Stimulated activated CD4-positive, alpha-beta T cell treated with anti-CD3 and anti-CD28 coated beads, Interleukin-1b, Interleukin-23, amount 100 ng/mL, for 24 hours (primary cell): ENCODE measurements at places on chromosomes 5 and 9.

- no peak for DNase-seq
Observed at GRCh38 chr5:74380193-74380592, 260.3 kb downstream of the ENC1 start.

DNA sequence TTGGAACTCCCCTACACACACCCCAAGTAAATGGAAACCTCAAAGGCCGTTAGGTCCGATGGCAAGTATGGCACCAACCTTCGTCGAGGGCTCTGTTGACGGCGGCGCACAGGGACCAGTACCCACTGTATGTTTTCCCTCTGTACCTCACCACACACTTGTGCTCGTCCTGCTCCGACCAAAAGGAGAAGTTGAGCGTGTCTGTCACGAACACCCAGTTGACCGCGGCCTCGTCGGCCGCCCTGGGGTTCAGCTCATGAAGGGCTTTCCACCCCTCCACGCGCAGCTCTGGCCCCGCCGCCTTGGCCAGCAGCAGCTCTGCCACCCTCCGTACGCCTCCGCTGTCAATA is 24.0 kb downstream of the HNRNPK start:
- DNase-seq: no peak

DNA sequence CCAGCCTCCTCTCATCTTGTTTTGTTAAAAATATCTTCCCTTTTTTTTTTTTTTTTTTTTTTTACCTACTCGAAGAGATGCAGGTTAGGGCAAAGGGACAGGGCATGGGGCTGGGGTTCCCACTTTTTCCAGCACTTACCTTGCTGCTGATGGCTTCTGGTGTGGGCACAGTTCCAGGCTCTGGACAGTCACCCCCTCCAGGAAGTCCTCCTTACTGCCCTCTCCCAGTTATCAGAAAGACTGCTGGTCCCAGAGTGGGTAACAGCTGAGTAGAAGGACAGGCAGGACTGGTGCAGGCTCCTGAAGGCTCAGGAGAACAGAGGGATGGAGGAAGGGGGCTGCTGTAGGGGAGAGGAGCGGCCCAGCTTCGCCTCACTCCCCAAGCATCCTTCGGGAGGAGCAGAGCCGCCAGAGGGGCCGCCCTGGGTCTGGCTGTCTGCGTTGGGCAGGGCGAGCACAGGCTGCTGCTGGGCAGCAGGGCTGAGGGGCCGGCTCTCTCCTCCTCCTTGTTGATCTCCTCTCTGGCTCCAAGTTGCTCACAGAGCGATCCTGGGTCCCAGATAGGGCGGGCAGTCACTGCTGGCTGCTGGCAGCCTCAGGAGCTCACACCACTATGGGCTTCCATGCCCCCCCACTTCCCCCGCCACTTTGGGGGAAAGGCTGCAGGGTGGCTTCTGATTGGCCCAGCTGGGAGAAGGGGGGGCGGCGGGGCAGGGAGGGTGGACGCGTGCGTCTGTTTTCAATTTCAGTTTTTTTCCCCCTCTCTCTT is at the start of gene PDGFRB:
PDGFRB (minus strand) TSS at position 588 of the 769 bp plus-strand sequence. CDS start 18,798 bp downstream, outside the sequence.
- no peak for DNase-seq

GRCh38 chr5:140468188-140468587 is 66.6 kb downstream of the ANKHD1 start:
- DNase-seq: no peak

GRCh38 chr9:135612437-135612836 is 26.9 kb downstream of the GLT6D1 start:
- DNase-seq: no peak

DNA sequence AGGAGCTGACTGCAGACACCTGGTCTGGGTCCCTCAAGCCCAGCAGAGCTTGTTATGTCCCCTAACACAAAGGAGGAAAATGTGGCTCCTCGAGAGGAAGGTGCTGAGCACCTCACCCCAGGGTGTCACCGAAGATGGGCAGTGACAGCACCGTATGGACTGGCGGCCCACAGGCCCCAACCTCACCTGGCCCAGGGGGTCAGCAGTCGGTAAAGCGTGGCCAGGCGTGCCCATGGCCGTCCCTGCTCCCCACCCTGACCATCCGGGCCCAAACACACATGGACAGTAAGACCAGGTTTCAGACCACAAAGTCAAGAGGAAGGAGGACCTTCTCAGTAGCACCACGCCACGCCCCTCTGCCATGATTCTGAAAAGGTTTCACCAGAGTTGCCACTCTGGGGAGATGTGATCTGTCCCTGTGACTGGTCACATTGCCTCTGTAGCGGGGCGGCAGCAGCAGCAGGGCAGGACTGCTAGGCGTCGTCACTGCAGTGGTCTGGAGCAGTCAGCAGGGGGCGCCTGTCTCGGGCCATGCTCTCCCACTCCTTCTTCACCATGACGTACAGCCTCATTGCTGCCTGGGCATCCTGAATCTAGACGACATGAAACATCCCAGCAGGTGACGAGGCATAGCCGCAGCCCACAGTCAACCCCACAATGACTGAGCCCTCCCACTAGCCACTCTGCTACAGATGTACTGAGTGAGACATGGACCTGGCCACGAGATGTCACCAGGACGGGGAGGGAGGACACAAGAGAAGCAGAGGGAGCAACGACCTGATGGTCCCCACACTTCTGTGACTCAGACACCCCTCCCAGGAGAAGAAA is 11.1 kb downstream of the REXO4 start:
- peak; percentile 67 for DNase-seq

GRCh38 chr5:43573058-43573457 is 16.2 kb upstream of the PAIP1 start:
- DNase-seq: no peak

DNA sequence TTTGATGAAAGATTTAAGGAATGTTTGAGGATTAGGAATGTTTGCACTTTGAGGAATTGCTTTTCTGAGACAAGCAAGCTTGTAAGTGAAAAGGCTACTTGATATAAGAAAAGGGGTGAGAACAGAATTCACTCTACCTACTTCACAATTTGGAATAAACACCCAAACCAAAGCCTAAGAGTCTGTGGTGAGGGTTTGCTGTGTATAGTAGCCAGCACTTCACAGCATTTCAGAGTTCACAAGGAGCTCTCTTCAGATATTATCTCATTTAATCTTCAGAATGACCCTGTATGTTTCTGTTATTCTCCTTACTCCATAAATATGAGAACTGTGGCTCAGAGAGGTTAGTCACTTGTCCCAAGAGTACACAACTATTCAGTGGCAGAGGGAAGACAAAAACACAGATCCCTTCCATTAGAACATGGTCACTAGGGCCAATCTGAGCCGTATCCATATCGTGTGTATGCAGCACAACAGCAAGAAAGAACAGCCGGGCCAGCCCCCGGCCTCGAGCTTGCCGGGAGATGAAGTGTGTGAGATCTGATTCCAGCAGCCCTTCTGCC is 92.4 kb downstream of the FRMD3 start:
- DNase-seq: no peak

GRCh38 chr5:62371409-62371808 is 32.3 kb downstream of the DIMT1 start:
- no peak for DNase-seq

DNA sequence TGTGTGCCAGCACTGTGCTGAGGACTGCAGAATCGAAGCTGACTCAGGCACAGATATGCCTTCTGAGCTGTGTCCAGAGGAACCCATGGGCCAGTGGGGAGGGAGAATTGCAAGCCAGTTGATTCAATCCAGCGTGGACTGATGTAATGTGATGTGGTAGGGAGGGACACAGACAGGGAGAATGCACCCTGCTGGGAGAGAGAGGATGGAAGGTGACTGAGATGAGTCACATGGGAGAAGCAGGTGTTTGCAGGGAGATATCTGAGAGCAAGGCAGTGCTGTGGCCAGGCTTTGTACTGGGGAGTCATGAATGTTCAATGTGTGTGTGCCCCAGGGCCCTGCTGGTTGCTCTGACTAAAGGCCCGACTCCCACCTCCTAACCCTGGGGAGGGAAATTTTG is 75.7 kb downstream of the IRX1 start:
- no peak for DNase-seq

DNA sequence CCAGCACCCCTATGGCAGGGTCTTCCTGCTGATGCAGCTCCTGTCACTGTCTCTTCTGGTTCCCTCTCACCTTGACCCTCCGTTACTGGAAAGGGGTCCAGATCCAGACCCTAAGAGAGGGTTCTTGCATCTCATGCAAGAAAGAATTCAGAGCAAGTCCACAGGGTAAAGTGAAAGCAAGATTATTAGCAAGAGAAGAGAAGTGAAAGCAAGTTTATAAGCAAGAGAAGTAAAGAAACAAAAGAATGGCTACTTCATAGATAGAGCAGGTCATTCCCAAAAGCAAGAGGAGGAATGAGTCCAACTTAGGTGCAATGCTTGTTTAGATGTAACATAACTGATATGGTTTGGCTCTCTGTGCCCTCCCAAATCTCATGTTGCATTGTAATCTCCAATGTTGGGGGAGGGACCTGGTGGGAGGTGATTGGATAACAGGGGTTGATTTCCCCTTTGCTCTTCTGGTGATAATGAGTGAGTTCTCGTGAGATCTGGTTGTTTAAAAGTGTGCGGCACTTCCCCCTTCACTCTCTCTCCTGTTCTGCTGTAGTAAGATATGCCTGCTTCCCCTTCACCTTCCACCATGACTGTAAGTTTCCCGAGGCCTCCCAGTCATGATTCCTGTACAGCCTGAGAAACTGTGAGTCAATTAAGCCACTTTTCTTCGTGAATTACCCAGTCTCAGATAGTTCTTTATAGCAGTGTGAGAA is 183.3 kb downstream of the MED10 start:
- DNase-seq: no peak

- DNase-seq: no peak
Observed at GRCh38 chr5:177327539-177328522, 16.1 kb upstream of the MXD3 start.

GRCh38 chr5:59067956-59068656 is 485.2 kb downstream of the RAB3C start:
- DNase-seq: no peak

DNA sequence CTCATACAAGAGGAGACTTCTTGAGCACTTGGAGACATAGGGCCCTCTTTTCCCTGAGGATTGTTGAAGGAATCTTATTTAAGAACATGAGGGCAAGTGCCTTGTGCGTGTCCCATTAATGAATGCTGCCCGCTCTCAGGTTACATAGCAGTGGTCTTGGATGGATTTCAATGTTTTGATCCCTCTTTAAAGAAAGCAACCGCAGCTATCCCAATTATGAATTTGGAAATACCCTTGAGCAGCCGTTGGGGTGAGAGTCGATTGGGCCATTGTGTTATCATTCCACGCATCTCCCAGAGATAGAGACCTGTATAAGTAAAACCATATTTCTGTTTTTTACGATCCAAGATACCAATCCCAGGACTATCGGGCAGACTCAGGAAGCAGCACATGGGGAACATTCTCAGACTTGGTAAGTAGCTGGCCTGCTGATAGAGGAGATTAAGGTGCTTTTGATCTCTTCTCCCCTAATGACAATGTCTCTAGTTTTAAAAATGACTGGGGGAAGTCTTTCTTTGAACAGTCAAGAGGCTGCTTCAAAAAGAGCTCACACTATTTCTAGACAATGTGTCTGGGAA is 145.3 kb downstream of the MACROH2A1 start:
- no peak for DNase-seq

DNA sequence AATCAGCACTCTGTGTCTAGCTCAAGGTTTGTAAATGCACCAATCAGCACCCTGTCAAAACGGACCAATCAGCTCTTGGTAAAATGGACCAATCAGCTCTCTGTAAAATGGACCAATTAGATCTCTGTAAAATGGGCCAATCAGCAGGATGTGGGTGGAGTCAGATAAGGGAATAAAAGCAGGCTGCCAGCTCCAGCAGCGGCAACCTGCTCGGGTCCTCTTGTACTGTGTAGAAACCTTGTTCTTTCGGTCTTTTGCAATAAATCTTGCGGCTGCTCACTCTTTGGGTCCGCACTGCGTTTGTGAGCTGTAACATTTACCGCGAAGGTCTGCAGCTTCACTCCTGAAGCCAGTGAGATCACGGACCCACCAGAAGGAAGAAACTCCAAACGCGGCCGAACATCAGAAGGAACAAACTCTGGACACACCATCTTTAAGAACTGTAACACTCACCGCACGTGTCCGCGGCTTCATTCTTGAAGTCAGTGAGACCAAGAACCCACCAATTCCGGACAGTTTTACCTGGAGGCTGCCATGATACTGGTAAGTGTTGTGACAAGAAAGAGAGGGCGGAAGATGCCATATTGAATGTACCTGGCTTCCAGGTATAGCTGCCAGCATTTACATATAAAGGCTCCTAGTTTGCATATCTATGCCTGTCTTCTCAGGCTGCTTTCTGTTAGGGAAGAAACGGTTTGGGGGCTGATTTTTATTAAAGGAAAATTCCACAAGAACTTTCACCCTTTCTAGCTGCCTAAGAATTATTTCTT is 758.5 kb upstream of the CTNND2 start:
- DNase-seq: no peak

GRCh38 chr5:74409712-74410111 is 230.8 kb downstream of the ENC1 start:
- DNase-seq: no peak

- peak; percentile 2 for DNase-seq
Observed at GRCh38 chr5:156402387-156402921, 75.5 kb downstream of the SGCD start.

DNA sequence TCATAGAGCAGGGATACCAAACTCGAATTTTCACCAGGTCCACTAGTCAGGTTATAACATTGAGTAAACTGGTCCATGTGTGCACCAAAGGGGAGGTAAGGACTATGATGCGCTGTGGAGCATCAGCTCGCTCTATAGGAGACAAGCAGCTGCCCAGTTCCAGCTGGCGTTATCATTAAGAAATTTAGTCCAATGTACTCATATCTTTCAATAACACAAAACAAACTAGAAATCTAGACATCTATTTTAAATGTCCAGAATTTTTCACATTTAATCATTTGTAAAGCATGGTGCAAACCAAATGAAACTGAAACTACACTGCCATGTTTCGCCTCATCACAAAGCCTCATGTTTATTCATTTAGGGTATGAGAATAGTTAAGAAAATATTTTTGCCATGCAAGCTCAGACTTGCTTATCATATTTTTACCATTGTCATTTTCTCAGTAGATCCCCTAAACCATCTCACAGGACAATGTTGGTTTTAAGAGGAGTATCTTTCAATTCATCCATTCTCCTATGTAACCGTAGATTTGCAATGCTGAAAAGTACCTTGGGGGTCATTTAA is 50.9 kb downstream of the ZNF474 start:
- no peak for DNase-seq

DNA sequence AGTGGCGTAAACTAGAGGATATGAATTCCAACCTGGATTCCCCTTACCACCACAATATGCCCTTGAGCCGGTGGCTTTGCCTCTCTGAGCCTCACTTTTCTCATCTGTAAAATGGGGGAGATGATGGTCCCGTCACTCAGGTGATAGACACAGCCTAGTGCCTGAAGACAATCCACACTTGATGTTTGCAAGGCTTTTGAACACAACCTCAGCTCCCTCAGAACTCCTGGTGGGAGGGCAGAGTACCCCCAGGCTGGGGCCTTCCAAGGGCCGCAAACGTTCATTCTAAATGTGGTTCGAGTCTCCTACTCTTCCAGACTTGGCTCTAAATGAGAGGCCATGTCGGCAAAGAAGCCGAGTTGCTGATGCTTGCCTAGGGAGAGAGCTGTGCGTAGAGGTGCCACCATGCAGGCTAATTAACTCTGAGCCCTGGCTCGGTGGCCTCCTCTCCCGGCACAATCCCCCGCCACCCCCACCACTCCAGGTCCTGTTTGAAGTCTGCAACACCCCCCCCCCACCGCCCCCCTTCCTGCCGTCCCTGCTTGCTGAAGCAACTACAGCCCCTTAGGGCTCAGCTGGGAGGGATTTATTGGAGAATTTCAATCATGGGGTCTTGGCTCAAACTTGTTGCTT is 97.7 kb upstream of the LMX1B start:
- no peak for DNase-seq
